ENCODE measurements at places on chromosomes 5 and 9.

DNA sequence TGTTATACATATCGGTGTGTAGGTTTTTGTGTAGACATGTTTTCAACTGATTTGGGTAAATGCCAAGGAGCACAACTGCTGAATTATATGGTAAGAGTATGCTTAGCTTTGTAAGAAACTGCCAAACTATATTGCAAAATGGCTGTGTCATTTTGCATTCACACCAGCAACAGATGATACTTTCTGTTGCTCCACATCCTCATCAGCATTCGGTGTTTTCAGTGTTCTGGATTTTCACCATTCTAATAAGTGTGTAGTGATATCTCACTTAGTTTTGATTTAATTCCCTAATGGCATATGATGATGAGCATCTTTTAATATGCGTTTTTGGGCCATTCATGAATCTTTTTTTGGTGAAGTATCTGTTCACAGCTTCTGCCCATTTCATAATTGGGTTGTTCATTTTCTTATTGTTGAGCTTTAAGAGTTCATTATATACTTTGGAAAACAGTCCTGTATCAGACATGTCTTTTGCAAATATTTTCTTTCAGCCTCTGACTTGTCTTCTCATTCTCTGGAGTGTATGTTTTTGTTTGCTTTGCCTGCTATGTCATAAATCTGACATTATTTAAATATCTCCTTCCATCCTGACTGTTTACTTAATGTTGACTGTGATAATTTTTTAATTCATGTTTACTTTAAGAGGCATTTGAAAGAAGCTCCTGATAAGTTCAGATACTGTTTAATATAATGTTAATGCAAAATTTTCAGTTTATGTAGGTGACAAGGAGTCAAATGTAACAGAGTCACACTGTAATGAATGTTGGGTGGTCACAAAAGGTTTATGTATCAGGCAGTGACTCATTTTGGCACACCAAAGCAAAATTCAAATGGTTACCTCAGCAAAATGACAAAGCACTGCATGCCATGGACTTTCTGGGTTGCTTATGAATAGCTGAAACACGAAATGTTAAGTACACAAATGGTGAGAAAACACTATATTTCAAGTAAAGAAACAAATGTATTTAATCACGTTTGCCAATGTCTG lies 181.1 kb upstream of the DAB2 start:
- DNase-seq: no peak

- DNase-seq: no peak
These were observed 62.2 kb downstream of the RASEF start for GRCh38 chr9:83000765-83001164.

DNA sequence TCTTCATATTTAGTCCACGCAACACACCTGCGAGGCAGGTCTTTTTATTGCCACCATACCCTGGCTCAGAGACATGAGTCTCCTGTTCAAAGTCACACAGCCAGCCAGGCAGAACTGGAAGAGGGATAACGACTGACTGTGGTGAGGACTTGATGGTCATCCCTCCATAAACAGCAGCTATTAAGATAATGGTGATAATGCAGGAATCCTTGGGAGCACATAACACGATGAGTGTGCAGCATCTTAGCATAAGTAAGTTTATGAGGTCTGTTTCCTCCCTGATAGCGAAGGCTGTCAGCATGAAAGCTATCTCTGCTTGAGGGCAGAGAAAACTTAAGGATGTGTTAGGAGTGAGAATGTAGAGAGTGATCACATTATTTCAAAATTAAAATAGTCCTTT lies 30.9 kb downstream of the KCTD16 start:
- no peak for DNase-seq

DNA sequence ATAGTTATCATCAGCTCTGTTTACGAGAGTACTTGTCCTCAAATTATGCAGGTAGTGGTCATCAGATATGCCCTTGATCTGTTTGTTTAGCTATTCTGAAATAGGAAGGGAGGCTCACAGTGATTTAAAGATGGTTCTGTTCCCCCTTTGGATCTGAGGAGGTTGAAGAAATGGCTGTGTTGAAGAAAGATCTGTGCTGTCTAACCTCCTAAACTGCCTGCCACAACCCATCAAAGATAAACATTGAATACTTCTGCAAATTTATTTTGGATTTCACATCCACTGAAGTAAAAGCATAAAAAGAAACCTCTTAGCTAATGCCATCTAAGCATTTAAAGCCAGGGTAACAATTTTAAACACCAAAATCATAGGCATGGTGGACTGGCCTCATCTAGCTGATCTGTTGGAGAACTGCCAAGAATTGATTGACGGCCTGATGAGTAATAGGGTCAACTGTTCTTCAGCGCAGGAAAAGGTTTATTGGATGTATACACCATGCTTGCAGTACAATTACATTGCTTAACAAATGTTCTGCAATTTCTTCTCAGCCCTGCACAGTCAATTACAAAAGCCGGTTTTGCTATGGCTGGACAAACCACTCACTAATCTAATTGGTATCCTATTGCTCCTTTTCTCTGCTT lies 97.6 kb downstream of the SEMA6A start:
- DNase-seq: no peak

GRCh38 chr9:133844398-133844784 lies 106.2 kb upstream of the SARDH start:
- DNase-seq: no peak

GRCh38 chr9:95502248-95502647 lies 14.5 kb downstream of the PTCH1 start:
- DNase-seq: no peak

GRCh38 chr5:2887481-2888348 lies 136.2 kb upstream of the IRX2 start:
- DNase-seq: no peak

Measured in AG04449 (cell line).